NCI-H146 (cell line): ENCODE measurements at places on chromosomes 1 and 21.

DNA sequence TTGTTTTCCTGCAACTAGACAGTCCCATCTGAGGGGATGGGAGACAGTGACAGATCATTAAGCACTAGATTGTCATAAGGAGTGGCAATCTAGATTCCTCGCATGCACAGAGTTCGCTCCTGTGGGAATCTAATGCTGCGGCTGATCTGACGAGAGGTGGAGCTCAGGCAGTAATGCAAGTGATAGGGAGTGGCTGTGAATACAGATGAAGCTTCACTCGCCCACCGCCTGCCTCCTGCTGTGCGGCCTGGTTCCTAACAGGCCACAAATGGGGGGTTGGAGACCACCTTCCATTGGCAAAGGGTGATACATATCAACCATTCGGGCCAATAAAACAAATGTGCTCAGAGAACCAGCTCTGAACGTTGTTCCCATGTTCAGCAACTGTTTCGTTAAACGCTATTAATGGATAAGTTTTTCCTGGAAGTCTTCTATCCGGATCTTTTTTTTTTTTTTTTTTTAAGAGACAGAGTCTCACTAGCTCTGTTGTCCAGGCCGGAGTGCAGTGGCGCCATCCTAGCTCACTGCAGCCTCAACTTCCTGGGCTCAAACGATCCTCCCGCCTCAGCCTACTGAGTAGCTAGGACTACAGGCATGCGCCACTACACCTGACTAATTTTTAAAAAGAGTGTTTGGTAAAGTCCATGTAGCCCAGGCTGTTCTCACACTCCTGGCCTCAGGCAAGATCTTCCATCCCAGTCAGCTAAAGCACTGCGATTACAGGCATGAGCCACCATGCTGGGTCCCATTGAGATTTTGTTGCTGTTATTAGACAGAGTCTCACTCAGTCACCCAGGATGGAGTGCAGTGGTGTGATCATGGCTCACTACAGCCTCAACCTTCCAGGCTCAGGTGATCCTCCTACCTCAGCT, 8.7 kb upstream of the RSRP1 start:
- DNase-seq: no peak

GRCh38 chr1:185759061-185759460, 24.9 kb downstream of the HMCN1 start:
- no peak for DNase-seq

DNA sequence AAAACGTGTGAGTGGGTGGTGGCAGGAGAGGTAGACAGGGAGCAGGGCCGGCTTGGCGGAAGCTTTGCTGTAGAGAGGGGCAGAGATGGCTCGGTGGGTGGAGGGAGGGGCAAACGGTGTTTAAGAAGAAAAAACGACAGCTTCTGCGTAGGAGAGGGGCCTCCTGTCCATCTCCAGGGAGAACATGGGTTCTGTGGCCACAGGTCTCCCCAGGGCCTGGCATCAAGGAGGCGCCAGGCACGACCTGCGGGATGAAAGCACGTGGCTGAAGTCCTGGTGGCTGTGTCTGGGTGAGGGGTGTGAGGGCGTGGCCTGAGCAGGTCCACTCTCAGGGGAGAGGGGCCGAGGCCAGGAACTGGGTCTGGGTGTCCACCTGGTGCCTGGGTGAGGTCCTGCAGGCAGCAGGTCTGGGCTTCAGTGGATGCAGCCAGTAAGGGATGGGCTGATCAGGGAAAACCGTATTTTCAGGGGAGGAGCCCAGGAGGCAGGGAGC, 940 bp upstream of the PRKCZ start:
- DNase-seq: peak; percentile 51

GRCh38 chr1:179813626-179814545, 63.7 kb downstream of the TOR1AIP2 start:
- no peak for DNase-seq

GRCh38 chr1:193890935-193891334, 704.5 kb upstream of the B3GALT2 start:
- no peak for DNase-seq

- no peak for DNase-seq
Observed at GRCh38 chr21:14114251-14114650, 96.5 kb downstream of the LIPI start.

DNA sequence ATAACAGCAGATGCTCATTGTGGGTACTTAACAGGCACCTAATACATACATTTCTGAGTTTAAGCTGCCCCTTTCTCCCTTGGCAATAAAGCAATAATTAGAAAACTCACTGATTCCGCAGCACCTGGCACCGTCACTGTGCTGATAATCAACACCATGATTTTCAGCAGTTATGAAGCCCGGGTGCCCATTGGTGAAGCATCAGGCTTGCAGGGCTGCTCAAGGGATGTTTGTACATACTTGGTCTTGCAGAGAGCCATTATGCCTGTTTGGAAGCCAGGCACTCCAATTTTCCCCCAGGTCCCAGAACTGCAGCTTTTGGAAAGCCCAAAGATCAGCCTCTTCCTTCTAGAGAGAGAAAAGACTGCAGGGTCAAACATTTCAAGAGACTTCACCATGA, 44.3 kb downstream of the OLIG1 start:
- no peak for DNase-seq

GRCh38 chr1:77412820-77413530, 131.2 kb downstream of the AK5 start:
- peak; percentile 57 for DNase-seq

- DNase-seq: no peak
Observed at GRCh38 chr1:72009173-72010093, 272.9 kb downstream of the NEGR1 start.
